ENCODE measurements at places on chromosomes 1 and 21.

- DNase-seq, result no peak
These were observed 306.7 kb downstream of the DSCAM start for GRCh38 chr21:40540216-40540615.

- DNase-seq, result peak; percentile 44
These were observed 239.1 kb upstream of the SGIP1 start for GRCh38 chr1:66294707-66295370.

GRCh38 chr1:93662481-93663207 is 19.0 kb downstream of the BCAR3 start:
- DNase-seq, result no peak

DNA sequence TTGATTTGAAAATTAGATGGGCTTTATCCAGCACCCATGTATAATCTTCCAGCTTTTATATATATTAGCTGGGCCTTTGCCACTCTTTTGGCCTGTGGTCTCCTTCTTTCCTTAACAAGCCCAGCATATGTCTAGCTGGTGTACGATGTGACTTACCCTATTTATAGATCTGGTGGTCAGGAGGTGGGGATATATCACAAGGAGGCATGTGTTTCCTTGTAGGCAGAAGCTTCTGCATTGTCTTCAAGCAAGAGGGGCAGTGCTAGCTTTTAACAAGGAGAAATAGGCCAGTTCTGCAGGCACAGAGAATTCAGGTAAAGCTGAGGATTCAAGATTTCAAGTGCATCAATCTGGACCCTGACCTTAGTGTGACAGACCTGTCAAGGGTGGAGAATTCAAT is 38.0 kb upstream of the DNASE2B start:
- DNase-seq, result no peak

GRCh38 chr1:215526147-215526845 is 40.8 kb upstream of the KCTD3 start:
- peak; percentile 54 for DNase-seq

DNA sequence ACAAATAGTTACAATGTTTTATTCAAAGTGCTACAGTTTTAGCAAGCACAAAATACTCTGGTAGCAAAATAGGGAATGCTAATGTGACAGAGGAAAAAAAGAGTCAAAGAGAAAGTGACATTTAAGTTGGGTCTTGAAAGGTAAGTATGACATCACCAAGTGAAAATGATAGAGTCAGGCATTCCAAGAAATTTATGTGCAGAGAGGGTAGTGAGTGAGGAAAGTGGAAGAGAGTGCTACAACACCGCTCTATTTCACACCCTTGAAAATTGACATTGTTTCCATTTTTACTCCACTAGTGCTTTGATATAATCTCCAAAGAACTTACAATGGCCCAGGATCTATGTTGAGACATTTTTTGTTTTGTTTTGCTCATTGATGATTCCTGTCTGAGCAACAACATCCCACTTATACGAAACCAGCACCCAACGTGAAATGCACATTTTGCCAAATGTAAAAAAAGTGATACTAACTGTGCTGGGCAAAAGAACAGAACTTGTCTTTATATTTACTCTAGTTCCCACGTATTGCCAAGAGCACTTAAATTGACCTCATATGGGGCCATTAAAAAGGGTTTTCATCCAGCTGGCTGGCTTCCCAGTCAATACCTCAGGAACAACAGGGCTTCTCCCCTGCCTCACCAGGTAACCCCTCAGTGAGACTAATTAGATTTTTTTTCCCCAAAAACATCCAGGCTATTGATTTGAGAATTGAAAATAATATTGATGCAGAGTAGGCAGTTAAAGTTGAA is 206.3 kb upstream of the NR5A2 start:
- DNase-seq, result no peak

GRCh38 chr1:164689672-164690511 is 130.9 kb downstream of the PBX1 start:
- DNase-seq, result no peak

All from RKO (cell line).